ENCODE measurements at places on chromosomes 16 and 17.

DNA sequence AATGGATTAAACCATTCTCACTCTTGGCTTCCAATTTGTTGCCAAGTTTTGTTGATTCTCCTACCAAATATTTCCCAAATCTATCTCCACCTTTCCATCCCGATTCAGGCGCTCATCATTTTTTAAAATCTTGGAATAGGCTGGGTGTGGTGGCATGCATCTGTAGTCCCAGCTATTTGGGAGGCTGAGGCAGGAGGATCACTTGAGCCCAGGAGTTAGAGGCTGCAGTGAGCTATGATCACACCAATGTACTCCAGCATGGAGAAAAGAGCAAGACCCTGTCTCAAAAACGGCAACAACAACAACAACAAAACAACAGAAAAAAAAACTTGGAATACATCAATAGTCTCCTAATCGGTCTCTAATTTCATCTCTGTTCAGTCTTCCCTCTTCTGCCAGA is 902 bp upstream of the NKIRAS2 start:
- no peak for DNase-seq

DNA sequence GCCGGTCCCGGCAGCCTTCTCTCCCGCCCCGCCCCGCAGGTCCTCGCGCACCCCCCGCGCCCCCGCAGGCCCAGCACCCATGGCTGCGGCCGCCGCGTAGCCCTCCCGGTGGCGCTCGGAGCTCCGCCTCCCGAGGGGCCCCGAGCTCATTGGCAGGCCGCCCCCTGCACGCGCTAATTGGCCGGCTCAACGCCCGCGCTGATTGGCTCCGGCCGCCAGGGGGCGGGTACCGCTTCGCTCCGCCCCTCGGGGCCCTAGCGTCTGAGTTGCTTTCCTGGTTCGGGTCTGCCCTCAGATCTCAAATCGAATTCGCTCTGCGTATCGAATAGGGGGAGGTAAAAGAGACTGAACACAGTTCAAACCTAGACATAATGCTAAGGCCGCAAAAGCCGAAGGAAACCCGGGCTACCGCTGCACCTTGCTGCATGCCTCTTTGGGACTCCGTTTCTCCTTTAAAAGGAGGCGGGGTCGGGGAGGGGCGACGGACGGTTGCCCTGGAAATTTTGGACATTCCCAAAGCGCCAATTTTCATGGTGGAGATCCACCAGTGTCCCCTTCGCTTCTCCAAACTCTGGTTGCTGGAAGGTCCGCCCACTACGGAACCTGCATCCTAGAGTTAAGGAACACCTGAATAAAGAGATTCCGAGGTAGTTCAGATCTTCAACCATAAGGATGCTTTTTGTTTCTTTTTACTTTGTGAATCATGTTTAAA is at the start of gene DEXI:
TSS of gene DEXI (minus strand) at position 117 of the 712 bp plus-strand sequence. CDS start 463 bp downstream, outside the sequence.
- DNase-seq = peak; percentile 99

DNA sequence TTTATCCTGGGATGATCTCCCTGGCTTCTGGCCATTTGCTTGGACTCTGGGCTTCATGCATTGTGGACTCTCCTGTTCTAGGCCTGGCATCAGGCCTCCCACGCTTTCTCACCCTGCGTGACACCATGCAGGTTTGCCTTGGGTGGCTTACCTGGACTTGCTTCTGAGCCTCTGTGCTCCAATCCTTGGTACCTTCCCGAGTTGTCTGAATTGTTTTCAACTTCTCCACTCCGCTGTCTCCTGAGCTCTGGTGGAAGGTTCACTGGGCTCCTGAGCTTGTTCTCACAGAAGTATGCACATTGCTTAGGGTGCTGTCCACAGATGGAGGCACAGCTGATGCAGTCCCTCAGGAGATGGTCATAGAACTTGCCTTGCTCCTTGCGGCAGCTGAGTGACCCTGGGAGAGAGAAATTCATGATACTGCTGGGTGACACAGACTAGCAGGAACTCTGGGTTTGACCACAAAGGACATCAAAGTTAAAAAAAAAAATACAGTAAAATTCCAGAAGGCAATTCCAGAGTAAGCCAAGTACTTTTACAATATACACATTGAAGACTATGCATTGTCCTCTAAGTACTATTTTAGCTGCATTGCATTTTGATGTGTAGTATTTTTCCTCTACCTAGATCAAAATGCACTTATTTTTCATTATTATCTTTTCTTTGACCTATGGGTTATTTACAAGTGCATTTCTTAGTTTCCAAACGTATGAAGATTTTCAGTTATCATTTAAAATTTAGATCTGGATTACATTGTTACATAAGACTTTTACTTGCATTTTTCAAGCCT is 23.1 kb downstream of the TNFRSF13B start:
- DNase-seq = no peak

DNA sequence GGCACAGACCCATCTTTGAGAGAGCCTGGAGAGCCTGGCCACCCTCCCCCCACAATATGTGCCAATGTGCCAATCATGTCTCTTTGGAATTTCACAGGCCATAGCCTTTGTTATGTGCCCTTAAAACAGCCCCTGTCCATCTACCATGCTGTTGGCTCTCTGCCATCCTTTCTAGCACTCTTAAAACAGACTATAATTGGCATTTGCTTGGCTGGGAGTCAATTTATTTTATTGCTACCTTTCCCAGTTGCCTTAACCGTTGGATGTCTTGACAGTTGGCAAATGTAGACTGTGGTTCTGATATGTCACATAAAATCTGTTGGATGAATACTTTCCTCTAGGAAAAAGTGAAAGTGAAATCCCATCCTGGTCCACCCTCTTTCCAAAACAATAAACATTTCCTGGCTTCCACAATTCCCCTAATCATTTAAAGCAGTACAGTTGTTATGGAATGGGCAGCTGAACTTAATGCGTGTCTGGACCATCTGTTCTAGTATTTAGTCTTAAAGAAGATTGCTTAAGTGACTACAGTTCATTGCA is 394.0 kb downstream of the KCNJ2 start:
- no peak for DNase-seq

DNA sequence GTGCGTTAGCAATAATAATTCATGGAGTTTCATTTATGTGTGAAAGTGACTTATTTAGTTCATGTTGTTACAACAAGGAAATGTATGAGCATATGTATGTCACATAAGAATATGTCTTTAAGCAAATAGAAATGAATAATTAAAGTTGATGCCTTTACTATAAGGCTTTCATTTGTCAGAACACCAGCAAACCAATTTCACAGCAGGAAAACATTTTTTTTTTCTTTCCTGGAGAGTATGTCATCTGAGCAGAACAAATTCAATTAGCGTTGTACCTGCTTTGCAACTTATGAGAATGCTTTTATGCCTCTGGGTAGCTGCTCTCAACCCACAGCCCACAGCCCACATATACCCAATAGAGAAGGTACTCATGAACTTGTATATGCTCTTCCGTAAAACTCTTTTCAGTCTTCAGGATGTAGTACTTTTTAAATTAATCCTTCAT is 26.3 kb upstream of the APOH start:
- no peak for DNase-seq
